ENCODE measurements at places on chromosomes 4 and X.
A peak's percentile ranks its signal among the peaks of the same experiment; 100 is the strongest.

DNA sequence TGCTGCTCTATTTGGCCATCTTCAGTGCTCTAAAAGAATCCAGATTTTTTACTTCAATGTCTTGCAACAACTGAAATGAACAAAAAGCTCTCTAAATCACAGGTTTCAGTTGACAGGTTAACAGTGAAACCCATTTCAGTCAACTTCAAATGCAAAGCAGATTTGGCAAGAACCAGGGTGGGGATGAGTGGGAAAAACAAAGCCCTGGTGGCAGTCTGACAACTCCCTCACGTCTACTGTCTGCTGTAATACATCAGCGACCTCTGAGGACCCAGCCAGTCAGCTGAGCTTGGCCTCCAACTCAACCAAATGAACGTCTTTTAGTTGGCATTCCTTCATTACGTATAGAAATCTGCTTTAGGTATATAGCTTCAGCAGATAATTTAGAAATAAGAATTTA lies 95.8 kb downstream of the COL25A1 start:
- H3K27ac ChIP-seq, result no peak overlapping the region
- DNase-seq, result no peak
- H3K36me3 ChIP-seq, result no peaks in the 10 kb centered on the region
- no peaks in the 10 kb centered on the region for H3K27me3 ChIP-seq
- H3K4me3 ChIP-seq, result no peak overlapping the region
- H3K4me1 ChIP-seq, result peaks cover 13% of the 10 kb centered on the region

- DNase-seq, result no peak
- no peaks in the 10 kb centered on the region for H3K36me3 ChIP-seq
- H3K4me3 ChIP-seq, result no peak overlapping the region
Observed at GRCh38 chr4:68396756-68397155, 46.9 kb upstream of the YTHDC1 start.

DNA sequence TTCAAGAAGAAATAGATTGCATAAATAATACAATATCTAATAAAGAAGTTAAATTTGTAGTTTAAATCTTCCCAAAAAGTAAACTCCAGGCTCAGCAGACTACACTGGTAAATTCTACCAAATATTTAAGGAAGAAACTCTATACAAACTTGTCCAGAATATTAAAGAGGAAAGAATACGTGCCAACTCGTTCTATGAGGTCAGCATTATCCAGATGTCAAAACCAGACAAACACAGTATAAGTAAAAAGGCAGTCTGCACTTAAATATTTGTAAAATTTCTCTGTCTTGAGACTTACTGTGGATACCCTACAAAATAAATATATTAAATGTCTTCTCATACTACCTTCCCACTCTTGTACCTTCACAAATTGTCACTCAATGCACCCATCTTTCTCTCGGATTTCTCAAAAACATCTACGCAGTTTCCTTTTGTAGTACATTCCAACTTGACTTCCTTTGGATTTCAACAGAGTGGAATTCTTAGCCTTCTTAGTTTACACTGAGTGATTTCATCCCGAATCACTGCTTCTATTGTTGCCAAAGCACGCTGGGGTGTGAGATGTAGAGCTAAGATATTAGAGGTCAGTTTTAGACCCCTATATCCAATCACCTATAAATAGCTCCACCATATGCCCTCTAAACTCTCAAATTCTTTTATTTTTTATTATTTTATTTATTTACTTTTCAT lies 71.6 kb upstream of the MAB21L2 start:
- H3K4me3 ChIP-seq, result peak overlapping the region; percentile 65
- peak overlapping the region; percentile 89 for H3K27ac ChIP-seq
- no peaks in the 10 kb centered on the region for H3K27me3 ChIP-seq
- peaks cover 19% of the 10 kb centered on the region for H3K4me1 ChIP-seq
- DNase-seq, result peak; percentile 68

- no peak overlapping the region for H3K4me3 ChIP-seq
- peaks cover 8% of the 10 kb centered on the region for H3K4me1 ChIP-seq
- no peaks in the 10 kb centered on the region for H3K36me3 ChIP-seq
Observed at GRCh38 chr4:76429636-76430035, 5.4 kb upstream of the SHROOM3 start.

DNA sequence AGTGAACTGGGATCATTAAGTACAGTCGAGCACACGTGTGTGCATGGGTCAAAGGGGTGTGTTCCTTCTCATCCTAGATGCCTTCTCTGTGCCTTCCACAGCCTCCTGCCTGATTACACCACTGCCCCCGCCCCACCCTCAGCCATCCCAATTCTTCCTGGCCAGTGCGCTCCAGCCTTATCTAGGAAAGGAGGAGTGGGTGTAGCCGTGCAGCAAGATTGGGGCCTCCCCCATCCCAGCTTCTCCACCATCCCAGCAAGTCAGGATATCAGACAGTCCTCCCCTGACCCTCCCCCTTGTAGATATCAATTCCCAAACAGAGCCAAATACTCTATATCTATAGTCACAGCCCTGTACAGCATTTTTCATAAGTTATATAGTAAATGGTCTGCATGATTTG lies 22.3 kb downstream of the SLC34A2 start:
- H3K4me3 ChIP-seq, result no peak overlapping the region
- H3K4me1 ChIP-seq, result no peaks in the 10 kb centered on the region
- no peak overlapping the region for H3K27ac ChIP-seq
- DNase-seq, result no peak

GRCh38 chr4:6751611-6752485 lies 30.7 kb upstream of the KIAA0232 start:
- no peaks in the 10 kb centered on the region for H3K36me3 ChIP-seq
- no peak overlapping the region for H3K4me3 ChIP-seq
- H3K27me3 ChIP-seq, result no peaks in the 10 kb centered on the region
- H3K27ac ChIP-seq, result no peak overlapping the region
- DNase-seq, result no peak

GRCh38 chr4:158821228-158821971 lies 52.6 kb downstream of the FNIP2 start:
- peaks cover 4% of the 10 kb centered on the region for H3K4me1 ChIP-seq
- DNase-seq, result no peak
- H3K36me3 ChIP-seq, result no peaks in the 10 kb centered on the region
- H3K27me3 ChIP-seq, result no peaks in the 10 kb centered on the region
- no peak overlapping the region for H3K4me3 ChIP-seq
- H3K27ac ChIP-seq, result no peak overlapping the region

- no peak overlapping the region for H3K4me3 ChIP-seq
- H3K36me3 ChIP-seq, result no peaks in the 10 kb centered on the region
- H3K27me3 ChIP-seq, result no peaks in the 10 kb centered on the region
- H3K4me1 ChIP-seq, result no peaks in the 10 kb centered on the region
- no peak overlapping the region for H3K27ac ChIP-seq
Observed at GRCh38 chr4:125681240-125681639, 366.5 kb downstream of the FAT4 start.

GRCh38 chr4:3492741-3493719 lies 29.9 kb downstream of the DOK7 start:
- H3K4me3 ChIP-seq, result no peak overlapping the region
- H3K27me3 ChIP-seq, result no peaks in the 10 kb centered on the region
- no peaks in the 10 kb centered on the region for H3K4me1 ChIP-seq
- H3K27ac ChIP-seq, result no peak overlapping the region
- peaks cover 5% of the 10 kb centered on the region for H3K36me3 ChIP-seq
- no peak for DNase-seq

DNA sequence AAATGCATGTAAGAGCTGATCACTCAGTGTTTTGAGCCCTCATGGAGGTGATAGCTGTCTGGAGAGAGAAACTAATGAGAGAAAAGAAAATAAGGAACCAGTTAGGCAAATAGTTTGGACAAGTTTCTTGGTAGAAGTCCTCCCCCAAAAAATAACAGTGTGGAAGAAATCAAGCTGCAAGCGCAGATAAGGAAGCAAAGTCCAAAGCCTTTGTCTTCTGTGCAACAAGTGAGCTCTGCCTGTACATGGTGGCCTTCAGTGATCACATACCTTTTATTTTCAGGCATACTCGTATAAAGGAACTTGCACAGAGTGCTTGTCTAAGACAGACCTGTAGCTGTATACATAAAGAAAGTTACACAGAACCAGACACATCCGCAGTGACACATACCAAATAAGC lies 2.5 kb upstream of the UGT2A3 start:
- no peak for DNase-seq
- no peaks in the 10 kb centered on the region for H3K27me3 ChIP-seq
- H3K4me1 ChIP-seq, result no peaks in the 10 kb centered on the region
- H3K4me3 ChIP-seq, result no peak overlapping the region
- no peak overlapping the region for H3K27ac ChIP-seq

GRCh38 chr4:152374153-152374552 lies 161.7 kb downstream of the FBXW7 start:
- no peaks in the 10 kb centered on the region for H3K27me3 ChIP-seq
- H3K4me1 ChIP-seq, result peaks cover 5% of the 10 kb centered on the region
- no peak for DNase-seq
- no peak overlapping the region for H3K4me3 ChIP-seq

GRCh38 chr4:113481820-113482219 lies 279.7 kb downstream of the CAMK2D start:
- DNase-seq, result no peak
- no peaks in the 10 kb centered on the region for H3K27me3 ChIP-seq
- H3K27ac ChIP-seq, result no peak overlapping the region
- H3K4me3 ChIP-seq, result no peak overlapping the region

- H3K27ac ChIP-seq, result no peak overlapping the region
- H3K27me3 ChIP-seq, result no peaks in the 10 kb centered on the region
- H3K4me3 ChIP-seq, result no peak overlapping the region
- DNase-seq, result no peak
- no peaks in the 10 kb centered on the region for H3K36me3 ChIP-seq
Observed at GRCh38 chr4:88097781-88098180, 60.7 kb downstream of the ABCG2 start.

DNA sequence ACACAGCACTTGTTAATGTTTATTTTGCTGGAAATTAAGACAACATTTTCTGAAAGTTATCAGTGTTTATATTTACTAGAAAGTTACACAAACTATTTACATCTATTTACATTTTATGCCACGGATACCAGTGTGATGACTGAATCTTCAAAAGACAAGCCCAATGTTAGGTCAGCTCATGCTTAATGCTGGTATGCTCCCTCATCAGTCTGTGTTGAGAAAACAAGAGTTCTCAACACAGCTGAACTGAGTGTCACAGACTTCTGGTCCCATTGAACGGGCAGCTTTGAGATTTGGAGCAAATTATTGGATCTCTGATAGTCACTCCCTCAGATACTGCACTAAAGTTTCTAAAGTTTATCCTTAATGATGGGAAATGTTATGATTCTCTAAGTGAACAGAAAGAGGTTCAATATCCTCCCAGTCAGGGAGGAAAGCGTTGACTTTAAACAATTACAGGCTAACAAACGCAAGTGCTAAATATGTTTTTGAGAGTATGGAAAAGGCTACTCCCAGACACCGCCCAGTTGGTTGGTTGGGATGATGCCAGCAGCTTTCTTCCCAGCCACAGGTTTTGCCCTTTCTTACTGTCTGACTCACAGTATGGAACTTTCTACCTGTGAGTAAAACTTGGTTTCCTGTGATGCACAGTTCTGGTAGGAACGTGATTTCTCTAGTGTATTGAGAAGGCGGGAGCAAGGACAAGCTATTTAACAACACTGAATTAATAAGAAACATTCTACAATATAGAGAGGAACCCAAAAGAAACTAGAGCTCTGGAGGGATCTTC lies 1293.6 kb upstream of the TENM3 start:
- peak; percentile 82 for DNase-seq
- H3K4me1 ChIP-seq, result peaks cover 11% of the 10 kb centered on the region
- H3K27me3 ChIP-seq, result no peaks in the 10 kb centered on the region
- no peaks in the 10 kb centered on the region for H3K36me3 ChIP-seq

Measured in MCF 10A (cell line).